ENCODE measurements at places on chromosomes 2 and 18. TPM values are rescaled to one million over a fixed set of nuclear protein-coding genes. Genes with fewer than 3 reads are reported as not detected.

DNA sequence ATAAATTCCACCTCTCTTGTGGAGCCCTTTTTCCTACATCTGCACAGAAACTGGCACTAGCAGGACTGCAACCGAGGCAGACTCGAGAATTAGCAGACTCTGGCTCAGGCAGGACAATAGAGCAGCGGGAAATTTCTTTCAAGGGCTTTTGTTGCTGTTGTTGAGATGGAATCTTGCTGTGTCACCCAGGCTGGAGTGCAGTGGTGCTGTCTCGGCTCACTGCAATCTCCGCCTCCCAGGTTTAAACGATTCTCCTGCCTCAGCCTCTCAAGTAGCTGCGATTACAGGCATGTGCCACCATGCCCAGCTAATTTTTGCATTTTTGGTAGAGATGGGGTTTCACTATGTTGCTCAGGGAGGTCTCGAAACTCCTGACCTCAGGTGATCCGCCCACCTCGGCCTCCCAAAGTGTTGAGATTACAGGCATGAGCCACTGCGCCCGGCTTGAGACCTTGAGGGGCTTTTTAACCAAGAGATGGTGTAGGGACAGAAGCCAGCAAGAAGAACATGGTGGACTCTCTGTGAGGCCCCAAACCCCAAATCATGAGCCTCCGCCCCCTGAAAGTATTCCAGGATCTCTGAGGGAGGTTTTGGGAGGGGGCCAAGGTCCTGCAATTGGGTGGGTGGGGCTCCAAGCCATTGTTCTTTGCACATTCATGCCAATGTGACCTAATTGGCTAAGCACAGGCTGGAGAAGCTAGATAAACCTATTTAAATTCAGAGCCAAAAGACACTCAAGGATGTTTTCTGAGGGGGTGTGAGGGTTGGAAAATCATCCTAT is 68.4 kb upstream of the MSH2 start:
- DNase-seq, result no peak

DNA sequence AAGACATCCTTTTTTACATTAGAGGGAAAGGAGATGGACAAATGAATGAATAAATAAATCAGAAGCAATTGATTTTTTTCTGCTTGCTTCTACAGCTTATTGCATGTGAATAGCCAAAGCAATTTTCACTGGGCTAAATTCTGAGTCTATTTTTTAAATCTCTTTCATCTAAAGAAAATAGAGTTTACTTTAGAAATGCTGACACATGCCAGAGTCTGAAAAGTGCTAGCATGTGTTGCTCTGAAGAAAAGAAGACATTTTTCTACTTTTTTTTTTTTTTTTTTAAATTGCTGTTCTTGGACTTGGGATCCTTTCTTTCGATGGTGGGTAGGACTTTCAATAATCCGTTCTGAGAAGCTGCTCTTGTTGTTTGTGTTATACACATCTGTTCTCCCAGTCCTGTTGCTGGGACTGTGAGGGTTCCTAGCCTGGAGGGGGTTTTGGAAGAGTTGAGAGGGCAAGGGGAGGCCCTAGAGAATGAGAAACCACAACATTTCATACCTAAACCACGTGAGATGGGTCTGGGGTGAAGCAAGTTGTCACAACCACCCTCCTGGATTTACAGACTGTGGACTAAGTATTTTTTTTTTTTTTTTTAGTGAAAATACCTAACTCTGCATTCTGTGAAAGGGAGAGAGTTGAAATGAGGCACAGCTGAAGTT is 193.5 kb downstream of the PRKCE start:
- no peak for DNase-seq

DNA sequence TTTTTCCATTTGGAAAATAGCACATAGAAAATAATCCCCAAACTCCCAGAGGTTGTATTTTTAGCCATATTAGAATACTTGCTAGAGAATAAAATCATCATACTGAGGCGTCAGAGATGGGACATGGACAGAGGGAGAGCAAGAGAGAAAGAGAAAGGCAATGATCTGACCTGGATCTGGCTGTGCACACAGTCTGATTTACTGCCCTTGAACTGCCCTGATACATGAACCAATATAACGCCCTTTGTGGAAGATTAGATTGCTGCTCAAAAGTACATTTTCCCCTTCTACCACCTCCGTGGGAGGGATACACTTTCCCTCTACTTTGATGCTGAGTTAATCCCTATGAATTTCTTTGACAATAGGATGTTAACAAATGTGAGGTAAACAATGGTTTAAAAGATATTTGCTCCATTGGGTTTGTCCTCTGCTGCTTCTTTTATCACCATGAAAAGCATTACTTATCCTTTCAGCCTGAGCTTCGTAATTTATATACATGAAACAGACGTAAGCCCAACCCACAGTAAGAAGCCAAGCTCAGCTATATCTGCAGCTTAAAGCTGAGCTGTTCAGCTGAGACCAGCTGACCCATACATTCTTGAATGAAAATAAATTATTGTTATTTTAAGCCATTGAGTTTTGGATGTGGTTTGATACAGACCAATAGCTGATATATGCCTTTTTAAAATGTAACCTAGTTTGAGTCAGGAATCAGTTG is 1664.6 kb upstream of the CELF4 start:
- no peak for DNase-seq

GRCh38 chr2:205849136-205849535 is 166.8 kb downstream of the NRP2 start:
- peak; percentile 52 for DNase-seq

Gene SLC19A3
- total RNA-seq, result 0.51 TPM

Gene MAPK4
- not detected for total RNA-seq

DNA sequence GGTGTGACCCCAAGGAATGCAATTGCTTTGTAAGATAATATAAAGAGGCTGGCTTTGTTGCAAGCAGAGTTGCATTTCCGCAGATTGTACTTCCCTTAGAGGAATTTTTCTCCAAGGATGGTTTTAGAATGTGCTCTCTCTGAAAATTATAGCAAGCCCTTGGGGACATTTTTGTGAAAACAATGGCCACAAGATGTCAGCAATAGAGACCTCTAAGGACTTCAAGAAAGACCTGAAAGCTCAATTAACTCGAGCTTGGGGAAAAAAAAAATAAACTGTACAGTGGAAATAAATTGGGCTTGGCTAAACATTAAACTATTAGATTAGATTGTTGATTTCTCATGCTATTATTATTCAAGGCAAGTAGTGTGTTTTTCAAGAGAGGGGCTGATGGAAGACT is 81.3 kb upstream of the KYNU start:
- DNase-seq, result peak; percentile 8

Gene REG1A
- total RNA-seq, result 0.95 TPM

GRCh38 chr2:160289126-160289525 is 89.1 kb upstream of the ITGB6 start:
- DNase-seq, result no peak

Gene KIAA2012
- total RNA-seq, result not detected

DNA sequence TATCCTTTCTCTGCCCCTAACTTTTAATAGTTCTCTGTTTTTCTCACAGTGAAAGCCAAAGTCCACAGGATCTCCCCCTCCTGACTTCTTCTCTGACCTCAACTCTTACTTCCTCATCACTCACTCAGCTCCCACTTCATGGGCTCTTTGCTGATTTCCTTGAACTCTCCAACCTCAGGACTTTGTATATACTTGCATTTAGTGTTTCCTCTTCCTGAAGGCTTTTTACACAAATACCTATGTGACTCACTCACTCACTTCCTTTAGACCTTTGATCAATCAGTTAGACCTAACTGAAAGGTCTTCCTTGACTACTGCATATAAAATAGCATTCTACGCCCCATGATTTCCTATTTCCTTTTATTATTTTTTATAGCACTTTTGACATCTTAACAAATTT is 233.1 kb upstream of the MEX3C start:
- no peak for DNase-seq

DNA sequence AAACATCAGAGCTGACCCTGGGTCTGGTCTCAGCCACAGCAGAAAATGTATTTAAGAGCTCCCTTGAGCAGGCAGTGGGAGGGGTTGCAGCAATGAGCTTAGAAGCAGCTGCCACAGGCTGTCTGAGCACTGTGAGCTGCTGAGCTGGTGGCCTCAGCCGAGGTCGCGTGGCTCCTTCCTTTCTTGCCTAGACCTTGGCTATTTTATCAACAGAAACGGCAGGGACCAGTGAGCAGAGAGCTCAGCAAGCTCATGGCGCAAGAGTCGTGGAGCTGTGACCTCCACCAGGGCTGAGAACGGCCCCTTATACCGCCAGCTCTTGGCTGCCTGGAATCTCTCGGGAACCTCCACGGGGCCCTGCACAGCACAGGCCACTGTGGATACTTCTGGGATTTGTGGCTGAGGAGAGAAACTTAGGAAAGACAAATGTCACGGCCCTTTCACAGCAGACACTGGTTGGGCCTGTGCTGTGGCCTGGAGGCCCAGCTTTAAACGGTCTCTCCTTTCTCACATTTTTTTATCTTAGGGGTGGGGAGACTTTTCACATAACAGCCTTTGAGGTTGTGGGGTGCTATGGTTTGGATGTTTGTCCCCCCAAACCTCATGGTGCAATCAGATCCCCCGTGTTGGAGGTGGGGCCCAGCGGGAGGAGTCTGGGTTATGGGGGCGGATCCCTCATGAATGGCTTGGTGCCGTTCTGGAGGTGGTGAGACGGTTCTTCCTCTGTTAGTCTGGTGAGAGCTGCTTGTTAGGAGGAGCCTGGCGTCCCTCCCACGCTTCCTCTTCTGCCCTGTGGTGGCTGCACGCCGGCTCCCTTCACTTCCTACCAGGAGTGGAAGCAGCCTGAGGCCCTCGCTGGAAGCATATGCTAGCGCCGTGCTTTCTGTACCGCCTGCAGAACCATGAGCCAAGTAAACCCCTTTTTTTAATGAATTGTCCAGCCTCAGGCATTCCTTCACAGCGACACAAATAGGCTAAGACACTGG is 1.7 kb downstream of the ALLC start:
- no peak for DNase-seq

Gene PAPOLG
- total RNA-seq, result 11.8 TPM

DNA sequence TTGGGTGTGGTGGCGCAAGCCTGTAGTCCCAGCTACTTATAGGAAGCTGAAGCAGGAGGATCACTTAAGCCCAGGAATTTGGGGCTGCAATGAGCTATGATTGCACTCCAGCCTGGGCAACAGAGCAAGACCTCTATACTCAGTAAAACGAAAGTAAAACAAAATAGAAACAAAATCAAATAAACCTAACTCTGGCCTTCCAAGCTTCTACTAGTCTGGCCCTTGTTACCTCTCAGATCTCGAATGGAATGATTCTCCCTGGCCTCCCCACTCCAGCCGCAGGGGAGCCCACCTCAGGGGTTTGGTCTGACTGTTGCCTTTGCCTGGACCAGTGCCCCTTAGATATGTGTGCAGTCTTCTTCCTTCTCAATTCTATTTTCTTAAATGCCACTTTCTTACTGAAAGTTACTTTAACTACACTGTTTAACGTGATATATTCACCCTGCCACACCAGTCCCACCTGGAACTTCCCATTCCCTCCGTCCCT is 160.0 kb upstream of the GCFC2 start:
- DNase-seq, result peak; percentile 9

- no peak for DNase-seq
These were observed 471.0 kb upstream of the HNMT start for GRCh38 chr2:137493261-137493660.

DNA sequence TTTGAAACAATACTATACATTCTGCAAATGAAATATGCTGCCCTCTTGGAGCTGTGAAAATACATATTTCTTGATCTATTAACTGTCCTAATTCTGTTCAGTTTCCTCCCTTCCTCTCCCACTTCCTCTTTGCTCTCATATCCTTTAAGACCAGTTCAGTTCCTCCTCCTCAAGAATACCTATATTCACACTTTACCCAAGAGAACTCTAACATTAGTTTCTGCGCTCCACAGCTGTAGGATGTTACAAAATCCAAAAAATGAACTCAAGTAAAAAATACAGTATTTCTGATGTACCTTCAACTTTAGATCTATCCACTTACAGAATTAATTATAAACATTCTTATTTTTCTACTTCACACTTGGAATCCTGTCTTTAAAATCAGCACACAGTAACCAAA is 5.4 kb downstream of the ITSN2 start:
- no peak for DNase-seq

Gene CLEC4F
- total RNA-seq, result not detected

DNA sequence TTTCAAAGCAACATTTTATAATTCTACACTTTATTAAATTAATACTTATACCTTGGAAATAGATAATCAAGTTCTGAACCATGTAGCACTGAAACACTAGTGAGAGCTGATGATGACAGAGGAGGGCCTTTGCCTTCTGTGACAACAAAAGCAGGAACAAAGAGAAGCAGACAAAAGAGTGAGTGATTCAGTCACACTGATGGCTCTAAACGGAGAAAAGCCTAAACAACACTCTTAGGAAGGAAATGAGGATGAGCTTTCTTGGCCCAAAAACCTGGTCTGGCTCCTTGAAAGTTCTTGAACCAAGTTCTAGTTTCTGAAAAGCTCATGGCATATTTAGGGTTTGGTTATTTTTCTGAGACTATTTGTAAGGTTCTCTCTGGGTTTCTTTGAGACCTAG is 271.9 kb downstream of the DPP10 start:
- no peak for DNase-seq

GRCh38 chr2:10269291-10269690 is 33.4 kb upstream of the HPCAL1 start:
- no peak for DNase-seq

DNA sequence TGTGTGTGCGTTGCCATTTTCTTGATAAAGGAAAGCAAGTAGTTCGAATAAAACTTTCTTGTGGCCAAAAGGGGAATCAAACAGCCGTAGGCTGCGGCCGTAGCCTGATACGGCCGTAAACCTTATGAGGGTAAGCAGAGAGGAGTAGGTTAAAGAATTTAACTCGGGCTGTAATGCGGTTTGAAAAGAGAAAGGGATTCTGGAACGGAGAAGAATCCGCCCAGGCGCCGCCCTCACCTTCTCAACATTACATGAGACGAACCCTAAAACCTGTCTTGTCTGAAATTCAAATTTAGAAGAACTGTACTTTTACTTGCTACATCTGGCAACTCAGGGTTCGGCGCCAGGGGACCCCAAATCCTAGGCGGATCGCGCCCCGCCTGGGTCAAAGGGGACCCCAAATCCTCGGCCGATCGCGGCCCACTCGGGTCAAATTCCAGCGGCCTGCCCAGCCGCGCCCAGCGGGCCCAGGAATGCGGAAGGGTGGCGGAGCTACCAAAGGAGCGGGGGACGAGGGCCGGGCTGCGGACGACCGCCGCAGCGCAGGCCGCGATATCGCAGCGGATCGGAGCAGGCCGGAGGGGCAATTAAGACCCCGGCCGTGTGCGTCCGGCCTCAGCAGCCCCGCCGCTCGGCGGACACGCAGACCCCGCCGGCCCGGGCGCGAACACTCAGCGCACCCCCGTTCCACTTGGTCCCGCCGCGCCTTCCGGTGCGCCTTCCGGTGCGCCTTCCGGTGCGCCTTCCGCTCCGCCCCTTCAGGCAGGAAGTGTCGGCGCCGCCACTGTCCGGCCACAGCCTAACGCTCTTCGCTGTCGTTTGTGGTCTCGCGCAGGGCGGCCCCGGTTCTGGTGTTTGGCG is at the start of gene MYL12B:
Gene MYL12B, plus strand, starts transcription at position 761 of the 861 bp plus-strand sequence. CDS start 10,766 bp downstream, outside the sequence.
- DNase-seq, result peak; percentile 78

Gene KIF5C
- 1.7 TPM for total RNA-seq
